ENCODE measurements at places on chromosomes 3 and 15.

- DNase-seq: no peak
These were observed 360.1 kb downstream of the SHQ1 start for GRCh38 chr3:72487946-72488737.

- DNase-seq: peak; percentile 42
These were observed 107.9 kb downstream of the ATG7 start for GRCh38 chr3:11379824-11380701.

GRCh38 chr3:157100096-157100477 is 59.9 kb downstream of the CCNL1 start:
- DNase-seq: no peak

GRCh38 chr3:184004476-184004875 is 13.2 kb downstream of the ABCC5 start:
- no peak for DNase-seq

DNA sequence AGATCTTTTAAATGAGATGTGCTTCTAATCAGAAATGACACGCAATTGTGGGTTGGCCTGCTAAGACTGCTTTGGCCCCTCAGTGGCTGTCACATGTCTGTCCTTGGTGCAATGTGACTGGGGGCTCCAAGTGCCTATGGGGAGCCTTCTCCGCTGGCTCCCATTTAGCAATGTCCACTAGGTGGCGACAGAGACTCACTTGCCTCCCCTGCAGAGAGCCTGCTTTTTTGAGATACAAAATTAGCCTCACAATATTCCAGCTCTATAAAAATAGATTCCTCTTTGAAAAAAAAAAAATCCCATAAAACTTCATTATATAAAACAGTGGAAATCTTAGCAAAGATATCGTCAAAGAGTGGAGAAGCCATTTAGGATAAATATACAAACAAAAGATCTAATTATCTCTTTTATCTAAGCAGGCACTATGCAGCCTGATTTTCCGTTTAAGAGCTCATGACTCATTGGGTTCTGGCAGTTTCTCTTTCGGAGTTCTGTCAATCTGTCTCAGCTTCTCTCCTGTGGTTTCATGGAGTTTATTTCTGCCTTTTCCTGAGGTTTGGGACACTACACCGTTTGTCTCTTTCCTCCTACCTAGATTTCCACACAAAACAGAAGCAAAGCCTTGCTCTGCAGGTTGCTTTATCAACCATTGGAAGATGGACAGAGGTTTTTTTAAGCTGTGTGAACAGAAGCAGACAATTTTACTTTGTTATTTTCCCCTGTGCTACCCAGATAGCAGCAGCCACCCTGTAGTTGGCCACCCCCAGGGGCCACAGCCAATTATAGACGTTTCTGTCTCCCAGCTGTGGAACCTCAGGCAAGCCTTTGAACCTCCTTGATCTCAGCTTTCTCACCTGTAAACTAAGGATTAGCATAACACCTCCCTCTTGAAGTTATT is 68.4 kb upstream of the TNFAIP8L3 start:
- peak; percentile 65 for DNase-seq

GRCh38 chr15:68871507-68871906 is 50.8 kb upstream of the ANP32A start:
- DNase-seq: no peak

DNA sequence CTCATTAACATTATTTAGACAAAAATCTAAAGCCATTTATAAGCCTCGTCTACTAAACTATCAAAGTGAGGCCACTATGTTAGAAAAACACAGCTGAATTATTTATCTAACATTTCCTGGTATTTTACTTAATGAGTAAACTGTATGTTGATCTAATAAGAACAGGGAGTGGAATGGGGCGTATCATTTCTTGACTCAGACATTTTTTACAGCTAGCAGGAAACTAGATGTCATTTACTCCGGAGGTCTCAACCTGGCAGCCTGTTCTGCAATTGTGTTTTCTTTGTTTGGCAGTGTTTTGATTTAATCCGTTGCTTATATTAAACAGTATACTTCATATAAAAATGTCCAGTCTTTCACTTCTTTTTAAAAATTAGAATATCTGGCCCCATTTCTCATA is 79.1 kb upstream of the ABI3BP start:
- DNase-seq: peak; percentile 38

GRCh38 chr15:79863886-79864285 is 32.9 kb downstream of the MTHFS start:
- no peak for DNase-seq

DNA sequence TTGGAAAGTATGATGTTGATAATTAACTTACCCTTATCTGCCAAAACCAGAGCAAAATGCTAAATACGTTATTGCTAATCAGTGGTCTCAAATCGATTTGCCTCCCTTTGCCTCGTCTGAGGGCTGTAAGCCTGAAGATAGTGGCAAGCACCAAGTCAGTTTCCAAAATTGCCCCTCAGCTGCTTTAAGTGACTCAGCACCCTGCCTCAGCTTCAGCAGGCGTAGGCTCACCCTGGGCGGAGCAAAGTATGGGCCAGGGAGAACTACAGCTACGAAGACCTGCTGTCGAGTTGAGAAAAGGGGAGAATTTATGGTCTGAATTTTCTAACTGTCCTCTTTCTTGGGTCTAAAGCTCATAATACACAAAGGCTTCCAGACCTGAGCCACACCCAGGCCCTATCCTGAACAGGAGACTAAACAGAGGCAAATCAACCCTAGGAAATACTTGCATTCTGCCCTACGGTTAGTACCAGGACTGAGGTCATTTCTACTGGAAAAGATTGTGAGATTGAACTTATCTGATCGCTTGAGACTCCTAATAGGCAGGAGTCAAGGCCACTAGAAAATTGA is 59.7 kb downstream of the DCUN1D1 start:
- DNase-seq: no peak

DNA sequence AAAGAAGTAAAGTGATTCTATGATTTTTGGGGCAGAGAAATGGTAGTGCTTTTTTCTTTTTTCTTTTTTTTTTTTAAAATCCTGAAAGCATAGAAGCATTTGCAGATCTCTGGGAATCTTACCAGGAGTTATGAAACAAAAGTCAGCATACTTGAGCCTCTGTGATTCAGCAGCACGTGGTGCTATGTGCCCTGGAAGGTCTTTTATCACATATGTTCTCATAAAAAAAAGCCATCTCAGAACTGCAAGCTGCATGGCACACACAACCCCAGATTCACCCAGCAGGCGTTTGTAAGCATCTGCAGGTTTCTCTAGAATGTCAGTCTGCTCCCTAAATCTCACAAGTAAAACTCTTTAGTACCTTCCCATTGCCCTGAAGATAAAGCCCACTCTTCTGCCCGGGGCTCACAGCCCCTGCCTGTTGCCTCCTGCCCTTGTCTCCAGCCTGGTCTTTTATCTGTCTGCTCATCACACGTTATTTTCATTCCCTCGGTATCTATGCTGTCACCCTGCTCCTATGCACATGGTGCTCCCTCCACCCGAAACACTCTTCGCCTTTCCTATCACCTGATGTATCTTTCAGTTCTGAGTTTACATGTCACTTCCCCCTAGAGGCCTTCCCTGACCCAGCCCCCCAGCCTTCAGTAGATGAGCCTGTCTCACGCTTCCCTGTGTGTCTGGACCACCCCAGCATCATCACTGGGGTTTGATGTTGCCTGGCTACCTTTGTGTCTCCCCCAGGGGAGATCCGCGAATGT is 72.4 kb downstream of the CHDH start:
- DNase-seq: no peak

DNA sequence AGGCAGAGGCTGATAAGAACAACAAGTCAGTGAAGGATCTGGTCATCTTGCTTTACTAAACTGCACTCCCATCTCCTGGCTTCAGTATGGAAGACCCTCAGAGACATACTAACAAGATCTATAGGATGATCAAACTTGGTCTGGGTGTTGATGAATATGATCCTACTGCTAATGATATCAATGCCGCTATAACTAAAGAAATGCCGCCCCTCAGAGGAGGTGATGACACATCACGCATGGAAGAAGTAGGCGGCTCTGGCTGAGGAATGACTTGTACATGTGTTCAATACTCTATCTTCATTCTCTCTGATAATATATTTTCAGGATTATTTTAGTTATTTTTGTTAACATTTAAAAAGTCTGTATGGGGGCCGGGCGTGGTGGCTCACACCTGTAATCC is 17.5 kb upstream of the EIF2B5 start:
- no peak for DNase-seq

DNA sequence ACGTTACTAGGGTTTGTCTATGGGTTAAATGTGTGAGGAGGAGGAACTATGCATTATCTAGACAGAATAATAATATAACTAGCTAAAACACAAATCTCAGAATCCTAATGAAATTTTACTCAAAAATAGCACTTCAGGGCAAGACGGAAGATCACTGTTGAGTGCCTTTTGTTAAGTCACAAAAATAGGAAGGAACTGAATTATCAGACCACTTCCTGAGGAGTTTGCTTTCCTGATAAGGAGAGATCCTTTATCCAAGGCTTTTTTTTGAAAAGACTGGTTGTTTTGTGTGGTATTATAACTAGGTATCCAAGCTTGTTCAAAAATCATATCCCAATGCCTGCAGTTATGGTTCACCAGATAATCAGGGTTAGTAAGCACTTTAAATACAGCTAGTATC is 34.6 kb downstream of the NR2E3 start:
- no peak for DNase-seq

DNA sequence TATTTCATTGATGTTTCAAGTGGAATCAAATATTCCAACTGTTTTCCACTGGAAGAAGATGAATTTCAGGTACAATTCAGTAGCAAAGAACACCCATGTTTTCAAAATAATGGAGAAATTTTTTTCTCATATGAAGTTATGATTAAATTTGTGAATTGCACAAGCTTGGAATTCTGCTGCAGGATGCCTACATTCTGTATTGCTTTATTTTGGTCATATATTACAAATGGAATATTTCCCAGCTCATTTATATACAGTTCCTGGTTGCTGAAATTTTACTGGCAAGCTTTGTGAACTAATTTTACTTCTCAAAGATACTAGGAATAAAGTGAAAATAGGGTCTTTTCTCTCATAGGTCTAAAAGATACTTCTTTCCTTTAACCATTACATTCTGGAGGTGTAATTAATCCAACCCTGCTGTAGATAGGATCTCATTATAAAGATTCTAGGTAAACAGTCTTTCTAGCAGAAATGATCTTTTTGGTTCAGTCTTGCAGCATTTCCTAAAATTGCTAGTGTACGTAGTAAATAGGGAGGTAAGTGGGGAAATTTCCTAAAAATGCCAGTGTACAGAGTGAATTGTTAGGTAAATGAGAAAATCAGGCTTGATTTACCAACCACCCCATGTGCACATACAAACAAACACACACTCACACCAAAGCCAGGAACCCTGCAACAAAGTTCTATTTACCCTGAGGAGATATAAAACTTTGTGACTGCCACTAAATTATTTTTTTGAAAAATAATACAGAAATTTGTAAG is 393.5 kb upstream of the TPRG1 start:
- DNase-seq: no peak

DNA sequence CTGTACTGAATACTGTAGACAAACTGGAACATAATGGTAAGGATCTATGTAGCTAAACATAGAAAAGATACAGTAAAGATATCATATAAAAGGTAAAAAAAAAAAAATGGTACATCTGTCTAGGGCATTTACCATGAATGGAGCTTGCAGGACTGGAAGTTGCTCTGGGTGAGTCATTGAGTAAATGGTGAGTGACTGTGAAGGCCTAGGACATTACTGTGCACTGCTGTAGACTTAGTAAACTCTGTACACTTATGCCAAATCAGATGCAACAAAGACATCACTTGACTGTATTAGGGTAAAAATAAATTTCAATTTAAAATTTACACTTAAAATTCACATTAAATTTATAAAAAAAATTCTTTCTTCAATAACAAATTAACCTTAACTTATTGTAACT is 281.3 kb upstream of the LMCD1 start:
- no peak for DNase-seq

- DNase-seq: no peak
These were observed 36.9 kb downstream of the NR1D2 start for GRCh38 chr3:23981955-23982354.

DNA sequence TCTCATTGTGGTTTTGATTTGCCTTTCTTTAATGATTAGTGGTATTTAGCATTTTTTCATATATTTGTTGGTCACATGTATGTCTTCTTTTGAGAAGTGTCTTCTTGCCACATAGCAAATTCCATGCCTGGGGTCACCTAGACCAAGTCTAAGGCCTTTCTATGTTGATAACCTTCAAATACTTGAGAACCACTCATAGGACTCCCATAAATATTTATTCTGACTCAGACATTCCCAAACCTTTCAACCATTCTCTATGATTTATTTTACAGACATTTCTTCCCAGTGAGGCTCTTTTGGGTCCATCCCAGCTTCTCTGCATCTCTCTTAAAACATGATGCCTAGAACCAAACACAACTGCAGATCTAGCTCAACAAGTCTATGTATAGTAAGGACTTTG is 69.2 kb downstream of the ATP8B4 start:
- no peak for DNase-seq

GRCh38 chr3:129934234-129935123 is 40.0 kb upstream of the TRH start:
- peak; percentile 56 for DNase-seq

DNA sequence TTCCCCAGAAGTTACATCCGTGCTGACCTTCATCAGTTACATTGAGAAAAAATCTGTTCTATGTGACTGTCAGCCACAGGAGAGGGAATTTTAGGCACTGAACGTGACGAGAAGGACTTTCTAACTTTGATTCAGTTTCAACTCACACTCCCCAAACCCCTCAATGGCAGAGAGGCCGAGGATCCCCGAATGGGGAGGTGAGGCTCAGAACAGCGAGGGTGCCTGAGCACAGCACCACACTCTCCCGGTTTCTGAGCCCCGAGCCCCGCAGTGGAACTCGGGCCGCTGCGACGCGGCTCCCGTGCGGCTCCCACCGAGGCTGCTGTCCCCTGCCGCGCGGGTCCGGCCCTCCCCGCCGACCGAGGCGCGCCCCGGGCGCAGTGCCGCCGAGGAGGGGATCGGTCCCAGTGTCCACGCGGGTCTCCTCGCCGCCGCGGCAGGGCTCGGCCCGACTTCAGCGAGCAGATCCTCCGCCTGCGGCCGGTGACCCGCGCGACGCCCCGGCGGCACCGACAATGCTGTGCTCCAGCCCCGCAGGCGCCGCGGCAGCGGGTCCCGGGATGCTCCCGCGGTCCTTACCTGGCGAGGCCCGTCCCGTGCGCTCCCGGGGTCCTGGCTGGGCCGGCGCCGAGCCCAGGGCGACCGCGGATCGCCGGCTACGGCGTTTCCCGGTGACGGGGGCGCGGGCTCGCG is 439 bp downstream of the CTXND1 start:
- peak; percentile 35 for DNase-seq

GRCh38 chr15:39118510-39118909 is 462.4 kb upstream of the THBS1 start:
- DNase-seq: no peak
